ENCODE measurements at places on chromosomes 2 and 18.

- no peak for DNase-seq
Observed at GRCh38 chr2:150126143-150126740, 361.2 kb downstream of the RND3 start.

- DNase-seq = no peak
Observed at GRCh38 chr18:39425172-39425850, 1859.7 kb upstream of the CELF4 start.

- no peak for DNase-seq
Observed at GRCh38 chr18:63606526-63606925, 19.4 kb downstream of the SERPINB13 start.

DNA sequence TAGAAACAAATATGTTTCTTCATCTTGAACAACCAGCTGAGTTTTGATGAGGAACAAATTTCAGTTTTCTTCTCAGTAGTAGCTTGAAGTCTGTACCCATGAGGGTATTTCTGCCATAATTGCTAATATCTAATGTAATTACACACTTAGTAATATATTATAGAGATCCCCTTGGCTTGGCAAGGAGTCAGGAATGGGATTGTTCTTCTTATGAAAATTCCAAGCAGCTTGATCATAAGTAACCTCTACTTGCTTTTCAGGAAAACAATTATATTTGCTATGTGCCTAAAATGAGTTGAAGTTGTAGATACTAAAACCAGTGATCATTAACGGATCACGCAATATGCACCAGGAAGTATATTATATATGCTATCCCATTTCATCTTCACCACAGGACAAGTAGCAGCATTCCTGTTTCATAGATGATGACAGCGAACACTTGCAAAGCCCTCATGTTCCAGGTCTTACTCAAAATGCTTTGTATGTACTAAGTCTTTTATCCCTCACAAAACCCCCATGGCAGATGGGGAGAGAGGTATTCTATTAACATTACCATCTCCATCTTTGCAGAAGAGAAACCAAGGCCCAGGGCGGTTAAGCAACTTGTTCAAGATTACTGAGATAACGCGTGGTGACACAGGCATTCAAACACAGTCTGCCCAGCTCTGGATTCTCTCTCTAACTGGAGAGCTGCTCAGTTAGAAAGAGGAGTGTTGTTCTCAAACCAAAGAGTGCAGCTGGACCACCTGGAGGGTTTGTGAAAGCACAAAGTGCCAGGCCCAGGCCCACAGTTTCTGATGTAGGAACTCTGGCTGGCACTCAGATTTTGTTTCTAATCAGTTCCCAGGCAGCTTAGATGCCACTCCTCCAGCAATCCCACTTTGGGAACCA is 21.8 kb upstream of the RGPD4 start:
- no peak for DNase-seq

DNA sequence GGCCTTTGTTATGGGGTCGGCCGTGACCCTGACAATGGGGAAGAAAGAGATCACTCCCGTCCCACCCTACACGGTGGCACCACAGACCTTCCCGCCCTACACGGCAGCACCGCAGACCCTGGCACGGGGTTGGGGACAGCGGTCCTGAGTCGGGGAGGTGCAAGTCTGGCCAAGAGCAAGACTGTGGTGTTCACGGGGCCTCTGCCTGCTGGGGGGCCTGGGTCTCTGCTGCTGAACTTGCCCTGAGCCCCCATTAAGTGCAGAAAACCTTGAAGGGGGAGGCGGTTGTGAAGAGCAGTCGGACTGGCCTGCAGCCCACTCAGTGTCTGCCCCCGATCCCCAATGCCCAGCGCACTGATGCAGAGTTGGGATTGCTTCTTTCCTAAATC is 75.9 kb downstream of the SLC66A2 start:
- DNase-seq = no peak

GRCh38 chr18:37409878-37410277 is 155.7 kb downstream of the CELF4 start:
- DNase-seq = no peak

- no peak for DNase-seq
Observed at GRCh38 chr2:172288603-172289002, 138.8 kb upstream of the ITGA6 start.

GRCh38 chr2:197433780-197434438 is 919 bp downstream of the SF3B1 start:
- no peak for DNase-seq

DNA sequence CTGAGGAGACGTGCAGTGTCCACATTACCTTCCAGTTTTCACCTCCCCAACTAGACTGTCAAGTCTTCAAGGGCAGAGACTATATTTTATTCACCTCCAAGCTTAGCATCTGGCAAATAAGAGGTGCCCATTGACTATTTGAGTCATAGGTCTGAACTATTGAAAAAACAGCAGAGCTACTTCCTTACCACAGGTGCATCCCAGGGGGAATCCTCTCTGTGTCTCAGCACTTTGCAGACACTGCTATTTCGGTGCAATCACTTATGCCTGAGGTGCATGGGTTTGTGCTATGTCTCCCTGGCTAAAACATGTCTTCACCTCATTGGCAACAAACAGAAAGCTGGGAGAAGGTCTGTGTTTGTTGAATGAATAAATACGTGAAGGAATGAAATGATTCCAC is 67.8 kb downstream of the SOX11 start:
- DNase-seq = no peak

DNA sequence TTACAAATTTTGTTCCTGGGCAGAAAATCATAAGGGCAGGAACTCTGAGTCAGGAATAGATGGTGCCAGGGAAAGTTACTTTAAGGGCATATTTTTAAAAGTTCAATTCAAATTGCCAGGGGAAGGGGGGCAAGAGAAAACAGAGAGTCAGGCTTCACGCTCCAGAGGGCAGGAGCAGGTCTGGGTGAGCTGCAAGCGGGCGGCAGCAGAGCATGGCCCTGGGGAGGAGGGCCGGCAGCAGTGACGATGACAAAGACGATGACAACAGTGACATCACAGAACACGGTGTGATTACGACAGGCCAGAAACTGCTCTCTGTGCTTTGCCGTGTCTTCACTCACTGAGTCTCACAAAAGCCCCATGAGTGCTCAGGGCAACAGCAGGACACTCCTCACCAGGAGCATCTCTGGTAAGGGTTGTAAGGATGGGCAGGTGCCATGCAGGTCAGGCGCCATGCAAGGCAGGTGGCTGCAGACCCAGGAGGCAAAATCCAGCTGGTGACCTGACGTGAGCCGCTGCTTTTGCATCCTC is 23.3 kb downstream of the CHST10 start:
- no peak for DNase-seq

DNA sequence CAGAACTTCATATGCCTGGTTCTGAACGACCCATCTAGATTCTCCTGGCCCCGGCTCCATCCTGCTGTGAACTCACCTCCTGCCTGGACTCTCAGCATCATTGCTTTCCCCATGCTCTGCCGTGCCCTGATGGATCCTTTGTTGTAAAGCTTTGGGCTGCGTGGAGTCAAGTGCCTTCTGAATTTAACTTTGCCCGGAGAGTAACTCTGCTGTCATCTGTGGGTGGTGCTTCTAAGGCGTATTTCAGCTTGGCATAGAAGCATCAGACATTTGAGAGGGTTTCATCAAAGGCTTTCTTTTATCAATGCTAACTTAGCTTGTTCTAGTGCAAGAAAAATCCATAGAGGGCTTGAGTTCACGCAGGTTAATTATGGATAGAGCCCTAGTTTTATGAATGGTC is 8.1 kb upstream of the GREB1 start:
- no peak for DNase-seq

DNA sequence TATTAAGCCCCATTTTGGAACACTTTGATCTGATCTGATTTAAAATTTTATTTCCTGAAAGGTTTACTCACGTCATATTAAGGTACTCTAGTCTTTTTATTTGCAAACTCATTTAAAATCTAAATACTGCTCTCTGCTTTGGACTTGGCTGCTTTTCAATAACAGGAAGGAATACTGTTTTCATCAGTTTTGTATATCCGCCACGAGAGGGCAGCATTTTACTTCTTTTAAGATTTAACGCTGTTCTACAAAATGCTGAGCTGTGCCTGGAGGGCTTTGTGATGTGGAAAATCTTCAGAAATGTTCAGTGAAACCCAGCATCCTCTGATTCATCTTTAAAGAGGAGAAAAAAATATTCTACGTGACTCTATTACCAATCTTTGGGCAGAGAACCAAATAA is 37.5 kb upstream of the SLC38A11 start:
- peak; percentile 12 for DNase-seq

DNA sequence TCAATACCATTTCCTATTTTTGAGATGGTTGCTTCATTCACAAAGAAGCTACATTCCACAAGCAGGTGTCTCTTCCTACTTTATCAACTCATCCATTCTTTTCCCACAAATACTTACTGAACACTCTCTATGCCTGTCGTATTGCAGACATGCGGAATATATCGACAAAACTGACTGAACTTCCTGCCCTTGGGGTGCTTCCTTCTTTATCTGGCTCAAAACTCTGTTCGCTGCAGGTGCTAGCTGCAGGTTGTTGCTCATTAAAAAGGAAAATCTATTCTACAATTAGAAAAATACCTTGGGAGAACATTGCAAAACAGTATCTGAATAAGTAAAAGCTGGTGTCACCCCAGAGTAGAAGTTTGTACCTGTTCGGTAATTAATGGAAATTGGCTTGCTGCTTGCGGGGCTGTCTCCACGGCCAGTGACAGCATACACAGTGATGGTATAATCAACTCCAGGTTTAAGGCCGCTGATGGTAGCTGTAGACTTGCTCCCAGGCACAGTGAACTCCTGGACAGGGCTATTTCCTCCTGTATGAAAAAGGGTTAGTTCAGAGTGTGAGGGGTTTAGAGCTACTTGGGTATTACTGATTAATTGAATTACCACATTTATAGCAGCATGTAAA is 52.1 kb downstream of the FN1 start:
- DNase-seq = no peak

GRCh38 chr18:23191232-23191631 is 55.9 kb downstream of the CABLES1 start:
- no peak for DNase-seq

DNA sequence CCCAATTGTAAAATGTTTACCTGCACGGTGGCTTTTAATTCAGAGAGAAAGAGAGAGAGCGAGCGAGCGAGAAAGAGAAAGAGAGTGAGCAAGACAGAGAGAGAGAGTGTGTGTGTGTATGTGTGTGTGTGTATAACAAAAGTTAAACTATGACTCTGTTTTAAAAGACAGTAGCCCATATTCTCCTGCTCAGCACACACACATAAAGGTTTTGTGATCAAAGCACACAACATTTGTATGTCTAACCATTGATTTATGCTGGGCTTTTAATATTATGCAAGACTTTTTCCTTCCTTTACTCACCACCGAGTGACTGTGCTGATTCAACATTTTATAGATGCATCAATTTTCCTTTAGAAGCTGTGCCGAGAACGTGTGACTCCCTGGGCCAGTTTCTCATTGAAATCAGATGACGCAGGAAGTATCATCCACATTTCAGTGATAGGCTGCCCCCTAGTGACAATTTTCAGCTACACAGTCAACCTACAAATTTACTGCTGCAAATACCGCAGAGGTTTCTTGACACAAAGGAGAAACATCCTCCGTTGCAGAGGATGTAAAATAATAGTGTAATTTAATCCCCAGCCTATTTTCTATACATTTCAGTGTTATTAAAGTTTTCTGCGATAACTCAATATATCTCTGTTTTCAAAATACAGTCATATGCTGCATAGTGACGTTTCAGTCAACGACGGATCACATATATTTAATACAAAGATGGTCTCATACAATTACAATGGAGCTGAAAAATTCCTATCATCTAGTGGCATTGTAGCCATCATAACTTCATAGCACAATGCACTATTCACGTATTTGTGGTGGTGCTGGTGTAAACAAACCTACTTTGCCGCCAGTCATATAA is 165.9 kb upstream of the TANK start:
- DNase-seq = peak; percentile 17

GRCh38 chr2:62565309-62565908 is 59.4 kb upstream of the TMEM17 start:
- no peak for DNase-seq

DNA sequence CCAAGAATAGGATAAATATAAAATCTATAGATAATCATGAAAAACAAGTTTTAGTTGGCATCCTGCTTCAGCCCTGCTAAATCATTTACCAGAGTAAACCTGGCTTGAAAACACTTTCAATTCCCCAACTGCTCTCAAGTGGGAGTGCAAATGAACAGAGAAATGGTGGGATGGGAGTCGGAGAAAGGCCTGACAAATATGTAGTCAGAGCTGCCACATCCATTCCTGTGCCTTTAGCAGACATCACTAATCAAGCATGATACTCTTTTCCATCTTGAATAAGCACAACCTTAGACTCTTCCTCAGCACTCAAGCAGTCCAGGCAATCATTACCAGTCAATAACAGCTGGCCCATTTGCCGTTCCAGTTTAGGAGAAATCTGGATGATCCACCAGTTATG is 101.3 kb downstream of the ANKRD44 start:
- DNase-seq = no peak

- no peak for DNase-seq
Observed at GRCh38 chr2:52036853-52037252, 1004.9 kb upstream of the NRXN1 start.

DNA sequence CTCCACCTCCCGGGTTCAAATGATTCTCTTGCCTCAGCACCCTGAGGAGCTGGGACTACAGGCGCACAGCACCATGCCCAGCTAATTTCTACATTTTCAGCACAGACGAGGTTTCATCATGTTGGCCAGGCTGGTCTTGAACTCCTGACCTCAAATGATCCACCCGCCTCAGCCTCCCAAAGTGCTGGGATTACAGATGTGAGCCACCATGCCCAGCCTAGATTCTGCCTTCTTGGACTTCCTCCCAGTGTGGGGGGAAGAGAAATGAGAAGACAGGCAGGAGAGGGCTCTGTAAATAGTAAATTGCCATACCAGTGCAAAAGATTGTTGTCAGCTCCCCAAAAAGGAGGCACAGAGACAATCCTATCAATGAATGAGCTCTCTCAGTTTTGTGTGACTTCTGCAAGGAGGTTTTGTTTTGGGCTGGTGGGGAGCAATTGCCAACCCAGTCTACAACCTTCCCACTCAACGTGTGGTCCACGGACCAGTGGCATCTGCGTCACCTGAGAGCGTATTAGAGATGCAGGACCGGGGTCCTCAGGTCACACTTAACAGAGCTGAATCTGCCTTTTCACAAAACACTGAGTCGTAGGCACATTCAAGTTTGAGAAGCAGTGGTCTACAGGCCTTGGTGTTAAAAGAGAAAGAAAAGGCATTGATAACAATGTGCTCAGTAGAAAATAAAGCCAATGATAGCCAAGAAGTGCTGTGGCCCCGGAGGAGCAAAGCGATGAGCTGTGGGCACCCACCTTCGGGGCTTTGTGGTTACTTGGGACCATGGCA is 78.1 kb downstream of the MYCN start:
- DNase-seq = no peak

- no peak for DNase-seq
Observed at GRCh38 chr2:46148369-46148736, 148.9 kb upstream of the EPAS1 start.

DNA sequence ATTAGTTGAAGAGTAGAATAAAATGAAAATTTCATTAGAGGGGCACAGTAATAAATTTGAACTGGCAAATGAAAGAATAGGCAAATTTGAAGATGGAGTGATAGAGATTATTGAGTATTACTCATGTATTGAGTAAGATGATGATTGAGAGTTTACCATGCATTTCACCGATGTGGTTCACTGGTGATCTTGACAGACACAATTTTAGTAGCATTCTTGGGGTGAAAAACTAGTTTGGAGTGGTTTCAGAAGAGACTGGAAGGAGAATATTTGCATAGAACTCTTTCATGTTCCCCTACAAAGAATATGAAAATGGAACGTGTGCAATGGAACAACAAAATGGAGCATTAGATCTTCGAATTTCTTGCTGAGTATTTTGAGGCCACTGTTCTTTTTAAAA is 121.4 kb downstream of the ASXL3 start:
- no peak for DNase-seq

GRCh38 chr2:101152272-101153076 is 1.3 kb upstream of the TBC1D8 start:
- no peak for DNase-seq

All from GOT3 (cell line).